ENCODE measurements at places on chromosomes 2 and 18.

DNA sequence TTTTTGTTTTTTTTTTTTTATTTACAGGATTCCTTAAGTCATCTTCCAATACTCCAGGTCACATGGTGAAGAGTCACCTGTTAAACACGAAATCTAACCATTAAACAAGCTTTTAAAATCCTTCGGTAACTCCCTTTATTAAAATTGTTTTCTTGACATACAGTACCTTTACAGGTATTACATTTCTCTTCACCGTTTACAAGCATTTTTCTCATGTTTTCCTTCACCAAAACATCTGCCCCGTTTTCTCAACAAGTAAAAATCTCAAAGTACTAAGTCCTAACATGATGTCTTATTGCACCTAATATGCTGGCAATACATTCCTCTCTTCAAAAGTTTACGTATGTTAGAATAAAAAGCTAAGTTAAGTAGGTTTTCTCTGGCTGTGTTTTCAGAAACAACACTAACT lies 1.1 kb downstream of the PUM2 start:
- DNase-seq = no peak

DNA sequence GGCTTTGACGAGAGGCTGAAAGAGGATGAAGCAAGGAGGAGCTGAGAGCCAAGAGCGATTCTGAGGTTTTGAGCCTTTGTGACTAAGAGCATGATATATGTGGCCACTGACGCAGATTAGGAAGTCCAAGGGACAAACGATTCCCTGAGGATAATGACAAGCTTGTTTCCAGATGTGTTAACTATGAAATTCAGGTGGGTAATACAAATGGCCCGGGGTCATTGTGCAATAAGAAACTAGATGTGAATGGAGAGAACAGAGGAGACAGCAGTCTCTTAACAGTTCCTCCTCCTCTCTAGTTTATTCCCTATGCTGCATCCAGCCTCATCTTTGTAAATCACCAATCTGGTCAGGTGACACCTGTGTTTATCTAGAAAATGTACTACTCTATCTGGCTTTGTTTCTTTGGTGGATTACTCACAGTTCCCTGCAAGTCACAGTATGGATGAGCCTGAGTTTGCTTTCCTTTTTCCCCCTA lies 84.2 kb downstream of the SOCS6 start:
- DNase-seq = no peak

GRCh38 chr2:31202041-31202440 lies 15.3 kb downstream of the CAPN14 start:
- no peak for DNase-seq

- DNase-seq = no peak
Observed at GRCh38 chr2:135815269-135815668, 21.7 kb downstream of the LCT start.

DNA sequence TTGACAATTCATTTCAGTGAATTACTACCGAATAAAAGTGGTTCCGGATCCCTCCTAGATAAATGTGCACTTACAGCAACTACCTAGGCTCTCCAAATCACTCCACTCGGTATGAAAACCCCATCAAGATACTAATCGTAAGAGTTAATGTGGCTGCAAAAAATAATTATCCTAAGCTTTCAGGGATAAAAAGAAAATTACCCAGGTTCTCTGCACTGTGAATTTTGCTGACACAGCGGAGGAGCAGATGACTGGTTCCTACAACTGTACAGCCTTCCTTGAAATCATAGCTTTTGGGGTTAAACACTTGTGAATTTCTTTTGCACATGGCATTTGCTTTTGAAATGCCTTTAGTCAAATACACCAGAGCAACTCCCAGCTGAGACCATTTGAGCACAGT lies 104.7 kb downstream of the CD226 start:
- DNase-seq = no peak

DNA sequence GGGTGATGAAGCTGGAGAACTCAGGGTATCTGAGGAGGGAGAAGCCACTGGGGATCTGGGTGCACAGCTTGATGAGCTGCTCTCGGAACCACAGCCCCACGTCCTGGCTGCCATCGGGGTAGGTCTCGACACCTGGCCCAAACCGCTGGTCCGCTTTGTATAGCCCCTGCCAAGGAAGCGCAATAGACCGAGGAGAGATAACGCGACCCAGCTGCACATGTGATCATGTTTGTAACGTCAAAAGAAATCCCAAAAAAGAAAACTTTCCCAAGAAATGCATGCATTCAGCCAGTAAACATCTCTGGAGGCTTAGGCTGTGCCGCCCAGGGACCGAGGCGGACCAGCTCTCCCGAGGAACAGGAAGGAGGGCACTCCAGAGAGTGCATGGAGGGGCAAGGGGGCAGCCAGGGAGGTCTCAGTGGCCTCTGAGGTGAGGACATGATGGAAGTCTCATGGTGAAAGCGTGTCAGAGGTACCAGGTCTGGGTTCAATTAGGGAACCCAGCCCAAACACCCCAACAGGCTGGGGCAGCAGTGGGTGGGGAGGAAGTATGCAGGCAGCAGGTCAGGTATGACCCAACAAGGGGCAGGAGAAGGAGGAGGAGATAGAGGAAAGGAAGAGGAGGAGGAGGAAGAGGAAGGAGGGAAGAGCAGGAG lies 28.3 kb downstream of the ANKMY1 start:
- DNase-seq = no peak

- no peak for DNase-seq
Observed at GRCh38 chr18:5962362-5962761, 67.0 kb upstream of the TMEM200C start.

DNA sequence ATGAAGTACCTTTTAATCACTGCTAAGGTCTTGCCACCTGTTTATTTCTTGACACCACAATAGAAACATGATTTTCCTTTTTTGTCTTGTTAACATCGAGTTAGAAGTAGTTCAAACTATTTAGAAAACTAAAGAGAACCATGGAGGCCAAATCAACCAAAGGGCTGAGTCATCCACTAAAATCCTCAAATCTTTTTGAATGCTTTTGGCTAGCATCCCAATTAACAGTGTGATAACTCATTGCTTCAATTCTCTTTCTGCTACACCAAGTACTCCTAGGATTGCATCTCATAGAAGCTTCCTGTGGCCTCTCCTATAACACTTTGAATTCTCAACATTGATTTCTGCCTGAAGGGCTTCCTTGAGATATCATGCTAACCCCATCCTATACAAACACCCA lies 159.9 kb upstream of the MMADHC start:
- no peak for DNase-seq

DNA sequence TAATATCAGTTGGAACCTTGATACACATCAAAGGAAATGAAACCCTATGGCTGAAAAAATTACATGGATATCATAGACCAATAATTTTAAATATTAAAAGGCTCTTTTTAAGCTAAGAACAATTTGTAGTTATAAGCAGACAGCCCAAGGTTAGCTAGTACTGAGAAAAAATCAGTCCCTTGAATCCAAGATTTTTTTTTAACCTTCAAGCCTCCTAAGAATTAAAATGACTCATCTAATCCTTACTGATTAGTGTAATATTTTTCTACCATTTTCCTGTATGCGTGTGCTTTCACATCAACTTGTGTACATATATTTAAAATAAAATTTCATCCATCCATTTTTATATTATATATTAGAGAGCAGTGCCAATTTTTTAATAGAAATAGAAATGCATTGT lies 1004.9 kb upstream of the ZEB2 start:
- no peak for DNase-seq

- no peak for DNase-seq
Observed at GRCh38 chr18:47081578-47081977, 46.2 kb upstream of the ELOA2 start.

DNA sequence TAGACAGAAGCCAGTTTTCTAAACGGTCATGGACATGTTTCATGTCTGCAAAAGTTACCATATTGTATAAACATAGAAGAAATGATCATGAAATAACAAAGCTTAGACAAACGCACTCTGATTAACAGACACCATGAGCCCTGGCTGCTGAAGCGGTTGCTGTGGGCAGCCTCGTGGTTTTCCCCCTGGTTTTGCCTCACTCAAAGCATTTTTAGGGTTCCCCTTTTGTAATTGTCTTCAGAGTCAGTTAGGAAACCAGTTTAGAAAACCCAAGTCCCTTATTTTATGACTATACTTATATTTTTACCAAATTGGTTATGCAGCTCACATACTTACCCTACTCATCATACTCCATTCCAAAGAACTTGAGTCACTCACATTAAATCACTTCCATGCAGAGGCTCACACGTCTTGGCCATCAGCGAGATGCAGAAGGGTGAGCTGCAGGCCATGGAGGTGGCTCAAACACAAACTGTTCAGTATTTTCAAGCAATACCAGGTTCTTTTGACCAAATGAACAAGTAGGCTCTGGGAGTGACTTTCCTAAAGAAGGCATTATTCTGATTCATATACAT lies 105.6 kb upstream of the SALL3 start:
- no peak for DNase-seq

- no peak for DNase-seq
Observed at GRCh38 chr18:12492907-12493306, 85.2 kb downstream of the PRELID3A start.

GRCh38 chr2:74515271-74515980 lies 1.2 kb downstream of the TLX2 start:
- no peak for DNase-seq

GRCh38 chr2:203446071-203446481 lies 89.0 kb downstream of the RAPH1 start:
- DNase-seq = no peak

DNA sequence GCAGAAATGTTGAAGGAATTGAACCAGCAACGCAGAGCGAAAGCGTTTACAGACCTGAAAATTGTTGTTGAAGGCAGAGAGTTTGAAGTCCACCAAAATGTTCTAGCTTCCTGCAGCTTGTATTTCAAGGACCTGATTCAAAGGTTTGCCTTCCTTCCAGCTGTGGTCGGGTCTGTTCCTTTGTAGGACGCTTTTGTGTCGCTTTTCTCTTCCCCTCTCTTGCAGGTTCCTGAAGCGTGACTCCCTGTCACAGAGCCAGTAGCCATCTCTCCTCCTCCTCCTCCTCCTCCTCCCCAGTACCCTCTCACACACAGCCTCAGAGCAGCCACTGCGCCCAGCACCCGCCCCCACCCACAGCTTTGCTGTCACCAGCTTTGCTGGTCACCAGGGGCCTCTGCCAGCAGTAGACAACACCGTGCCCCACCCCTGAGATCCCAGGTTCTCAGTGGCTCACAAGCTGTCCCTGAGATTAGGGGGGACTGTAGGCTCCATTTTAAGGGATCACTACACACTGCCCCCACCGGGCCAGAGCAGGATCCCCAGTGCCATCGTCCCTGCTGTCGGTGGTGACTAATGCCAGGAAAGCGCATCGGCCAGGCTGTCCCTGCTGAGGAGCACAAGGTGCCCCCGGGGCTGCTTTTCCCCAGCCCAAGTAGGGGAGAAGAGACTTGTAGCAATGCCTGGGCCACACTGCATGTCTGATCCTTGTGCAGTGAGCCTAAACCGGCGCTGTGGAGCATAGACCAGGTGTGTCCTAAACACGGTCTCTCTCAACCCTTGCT lies 242.3 kb downstream of the ATAD2B start:
- DNase-seq = no peak

- DNase-seq = no peak
Observed at GRCh38 chr2:190470256-190470826, 62.2 kb downstream of the MFSD6 start.

DNA sequence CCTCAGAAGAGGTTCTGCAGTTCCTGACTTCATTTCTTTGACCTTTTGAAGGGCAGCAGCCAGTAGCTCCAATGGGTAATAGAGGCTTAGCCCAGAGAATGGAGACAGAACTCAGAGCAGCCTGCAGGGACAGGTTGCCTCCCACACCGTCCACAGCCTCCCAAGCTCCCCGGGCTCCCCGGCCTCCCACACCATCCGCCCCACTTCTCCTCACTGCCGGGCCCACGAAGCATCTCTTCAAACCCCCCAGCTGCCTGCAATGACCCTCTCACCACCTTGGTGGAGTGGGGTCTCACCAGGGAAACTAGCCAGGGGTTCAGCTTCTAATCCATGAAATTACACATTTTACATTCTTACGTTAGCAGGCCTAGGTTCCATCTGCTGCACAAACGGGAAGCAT lies 652.0 kb upstream of the SALL3 start:
- DNase-seq = no peak

- DNase-seq = no peak
Observed at GRCh38 chr2:119699016-119699606, 20.1 kb downstream of the TMEM177 start.

DNA sequence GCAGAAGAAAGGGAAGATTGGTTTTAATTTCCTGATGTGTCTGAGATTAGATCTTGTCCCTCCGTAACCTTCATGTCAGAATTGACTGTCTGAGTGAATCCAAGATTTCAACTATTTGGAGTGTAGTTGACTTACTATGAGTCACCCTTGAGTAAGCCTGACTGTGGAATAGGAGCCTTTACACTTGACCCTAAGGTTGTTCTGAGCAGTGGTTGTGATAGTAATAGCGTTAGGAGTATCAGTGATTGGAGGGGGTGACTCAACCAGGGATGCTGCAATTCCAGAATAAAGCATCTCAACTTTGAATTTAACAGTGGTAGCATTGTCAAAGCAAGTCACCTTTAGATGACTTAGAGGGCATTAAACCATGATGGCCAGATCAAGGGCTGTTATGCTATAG lies 979.5 kb upstream of the FAM98A start:
- DNase-seq = no peak

- DNase-seq = no peak
Observed at GRCh38 chr2:189530965-189531637, 49.5 kb downstream of the SLC40A1 start.

DNA sequence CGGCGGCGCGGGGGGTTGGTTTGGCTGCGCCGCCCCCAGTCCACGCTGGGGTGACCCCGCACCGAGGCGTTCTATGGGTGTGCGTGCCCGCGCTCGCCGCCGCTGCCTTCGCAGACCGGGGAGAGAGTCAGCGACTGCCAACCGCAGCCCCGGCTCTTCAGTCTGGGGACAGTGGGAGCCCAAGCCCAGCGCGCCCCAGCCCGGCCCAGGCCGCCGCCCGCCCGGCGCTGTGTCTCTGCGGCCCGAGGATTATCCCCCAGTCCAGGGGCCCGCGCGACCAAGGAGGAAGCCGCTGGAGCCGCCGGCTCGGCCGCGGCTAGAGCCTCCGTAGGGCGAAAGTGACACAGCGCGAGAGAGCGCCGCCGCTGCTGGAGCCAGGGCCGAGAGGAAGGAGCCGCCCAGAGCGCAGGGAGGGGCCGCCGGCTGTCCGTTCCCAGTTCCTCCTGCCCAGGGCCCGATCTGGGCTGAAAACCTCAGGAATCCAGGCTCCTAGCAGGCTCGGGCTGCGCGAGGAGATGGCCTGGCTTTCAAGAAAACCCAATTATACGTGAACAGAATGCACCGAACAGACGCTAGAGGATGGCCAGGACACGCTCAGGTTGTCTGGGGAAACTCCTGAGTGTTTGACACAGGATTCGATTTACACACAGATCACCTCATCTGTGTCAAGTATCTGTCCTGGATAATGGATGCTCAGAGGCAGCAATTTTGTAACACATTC lies 2.4 kb downstream of the CTIF start:
- DNase-seq = no peak

- DNase-seq = no peak
Observed at GRCh38 chr2:121596221-121597080, 52.8 kb downstream of the CLASP1 start.
